ENCODE measurements at places on chromosomes 1 and 21.

- no peak for DNase-seq
Measured at GRCh38 chr1:22870201-22870871, 102.3 kb downstream of the LACTBL1 start.

- DNase-seq, result no peak
Measured at GRCh38 chr1:47482786-47483185, 44.9 kb downstream of the FOXD2 start.

- DNase-seq, result no peak
Measured at GRCh38 chr21:15401331-15401730, 328.5 kb upstream of the USP25 start.

DNA sequence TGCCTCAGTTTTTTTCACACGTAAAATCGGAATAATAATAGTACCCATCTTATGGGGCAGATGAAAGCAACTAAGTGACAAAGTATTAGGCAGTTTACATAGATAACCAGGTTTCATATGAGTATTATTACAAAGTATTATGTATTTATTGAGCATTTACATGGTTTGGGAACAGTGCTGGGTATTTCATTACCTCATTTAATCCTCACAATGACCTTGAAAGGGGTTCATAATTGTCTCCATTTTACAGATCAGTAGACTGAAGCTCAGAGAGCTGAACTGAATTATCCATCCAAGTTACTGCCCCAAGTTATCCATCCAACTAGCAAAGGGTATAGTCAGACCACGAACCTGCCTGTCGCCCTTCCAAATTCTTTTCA lies 21.2 kb downstream of the TCEA3 start:
- DNase-seq, result no peak

DNA sequence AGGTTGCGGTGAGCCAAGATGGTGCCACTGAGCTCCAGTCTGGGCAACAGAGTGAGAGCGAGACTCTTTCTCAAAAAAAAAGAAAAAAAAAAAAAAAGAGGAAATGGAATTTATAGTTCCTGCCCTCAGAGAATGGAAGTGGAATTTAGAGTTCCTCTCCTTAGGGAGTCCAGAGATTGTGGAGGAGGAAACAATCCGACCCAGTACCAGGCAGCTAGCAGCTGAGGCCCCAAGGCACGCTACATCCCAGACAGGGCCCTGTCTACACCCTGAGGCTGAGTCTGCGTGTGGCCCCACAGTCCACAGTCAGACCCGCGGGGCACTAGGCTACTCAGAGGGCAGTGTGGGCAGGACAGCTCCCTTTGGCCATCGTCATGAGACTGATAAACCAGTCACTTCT lies 1.9 kb upstream of the MFN2 start:
- DNase-seq, result no peak

GRCh38 chr1:56301791-56302190 lies 277.6 kb downstream of the PLPP3 start:
- no peak for DNase-seq

- no peak for DNase-seq
Measured at GRCh38 chr1:41902159-41902577, 16.6 kb downstream of the HIVEP3 start.

GRCh38 chr1:169138866-169139670 lies 32.6 kb downstream of the ATP1B1 start:
- no peak for DNase-seq

GRCh38 chr1:29635501-29636263 lies 399.4 kb downstream of the PTPRU start:
- no peak for DNase-seq

DNA sequence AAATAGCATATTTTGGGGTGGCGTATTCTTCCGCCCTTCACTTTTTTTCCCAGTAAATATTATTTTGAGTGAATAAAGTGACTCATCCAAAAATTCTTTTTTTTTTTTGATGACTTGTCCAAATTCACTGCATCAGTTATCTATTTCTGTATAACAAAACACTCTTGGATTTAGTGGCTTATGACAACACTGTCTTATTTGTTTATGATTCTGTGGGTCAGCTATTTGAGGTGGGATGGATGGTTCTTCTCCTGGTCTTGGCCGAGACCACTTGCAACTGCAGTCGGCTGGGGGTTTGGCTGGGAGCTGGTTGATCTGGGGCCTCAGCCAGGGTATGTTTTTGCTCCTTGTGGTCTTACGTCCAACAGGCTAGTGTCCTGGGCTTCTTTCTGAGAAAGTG lies 39.9 kb upstream of the SRSF10 start:
- no peak for DNase-seq

Measured in activated CD4-positive, alpha-beta T cell treated with anti-CD3 and anti-CD28 coated beads for 4 hours (primary cell).